Bladder microvascular endothelial cell (primary cell): ENCODE measurements at places on chromosomes 4 and X. TPM values are rescaled to one million over a fixed set of nuclear protein-coding genes. Genes with fewer than 3 reads are reported as not detected.

EPHA5 gene
- total RNA-seq = under 0.01 TPM in 2 replicates

MAGEA2B gene
- not detected in 2 replicates for total RNA-seq

RHOXF2 gene
- total RNA-seq = not detected in 2 replicates

NOX1 gene
- total RNA-seq = not detected in 2 replicates

ARHGEF9 gene
- 6.2 and 8.7 TPM in 2 replicates for total RNA-seq

DCAF8L2 gene
- total RNA-seq = not detected in 2 replicates

NDP gene
- total RNA-seq = not detected in 2 replicates

PAGE2B gene
- not detected in 2 replicates for total RNA-seq

USP26 gene
- total RNA-seq = not detected in 2 replicates

WDR19 gene
- 12.3 and 24.7 TPM in 2 replicates for total RNA-seq

UCP1 gene
- not detected in 2 replicates for total RNA-seq

BMPR1B gene
- under 0.01 and 0.19 TPM in 2 replicates for total RNA-seq

TREX2 gene
- 2.1 and 7.3 TPM in 2 replicates for total RNA-seq

GABRG1 gene
- not detected in 2 replicates for total RNA-seq

AR gene
- total RNA-seq = 0.49 and 0.63 TPM in 2 replicates

CENPI gene
- 15.7 and 17.3 TPM in 2 replicates for total RNA-seq

FNIP2 gene
- total RNA-seq = 28.3 and 41.4 TPM in 2 replicates

MAGEB2 gene
- not detected in 2 replicates for total RNA-seq

LINC00632 gene
- total RNA-seq = 0.49 and 0.57 TPM in 2 replicates

OPN1MW3 gene
- not detected in 2 replicates for total RNA-seq

TMPRSS11F gene
- not detected in 2 replicates for total RNA-seq

PGAM4 gene
- total RNA-seq = not detected in 2 replicates

YTHDC1 gene
- 24.9 and 60.9 TPM in 2 replicates for total RNA-seq

GLOD5 gene
- not detected in 2 replicates for total RNA-seq

ZNF157 gene
- total RNA-seq = 0.06 TPM in 1 of 2 replicates, not detected in the other

H2BW2 gene
- not detected in 2 replicates for total RNA-seq

TXK gene
- total RNA-seq = 0.16 and 0.31 TPM in 2 replicates

TCEAL9 gene
- total RNA-seq = 61.4 and 90.8 TPM in 2 replicates

AMER1 gene
- 0.81 and 2.4 TPM in 2 replicates for total RNA-seq

PITX2 gene
- 0.16 TPM in 1 of 2 replicates, not detected in the other for total RNA-seq

TRPC5OS gene
- not detected in 2 replicates for total RNA-seq

CT83 gene
- not detected in 2 replicates for total RNA-seq

RNF113A gene
- 12.2 and 14.2 TPM in 2 replicates for total RNA-seq

MAGEA1 gene
- not detected in 2 replicates for total RNA-seq

LIN54 gene
- total RNA-seq = 7.8 and 12.8 TPM in 2 replicates

CFI gene
- 44.4 and 66.7 TPM in 2 replicates for total RNA-seq

ASMT gene
- not detected in 2 replicates for total RNA-seq

SPANXA1 gene
- not detected in 2 replicates for total RNA-seq

EXOC1 gene
- 28.2 and 52.7 TPM in 2 replicates for total RNA-seq

TCP11X2 gene
- total RNA-seq = not detected in 2 replicates

CRMP1 gene
- total RNA-seq = under 0.01 and 2.3 TPM in 2 replicates

BEX4 gene
- total RNA-seq = 10.4 and 21.0 TPM in 2 replicates

FHIP1A gene
- total RNA-seq = 0.13 and 0.16 TPM in 2 replicates

MTMR8 gene
- total RNA-seq = 0.19 and 0.49 TPM in 2 replicates

GLRA3 gene
- total RNA-seq = not detected in 2 replicates
